ENCODE measurements at places on chromosomes 11 and 22.

DNA sequence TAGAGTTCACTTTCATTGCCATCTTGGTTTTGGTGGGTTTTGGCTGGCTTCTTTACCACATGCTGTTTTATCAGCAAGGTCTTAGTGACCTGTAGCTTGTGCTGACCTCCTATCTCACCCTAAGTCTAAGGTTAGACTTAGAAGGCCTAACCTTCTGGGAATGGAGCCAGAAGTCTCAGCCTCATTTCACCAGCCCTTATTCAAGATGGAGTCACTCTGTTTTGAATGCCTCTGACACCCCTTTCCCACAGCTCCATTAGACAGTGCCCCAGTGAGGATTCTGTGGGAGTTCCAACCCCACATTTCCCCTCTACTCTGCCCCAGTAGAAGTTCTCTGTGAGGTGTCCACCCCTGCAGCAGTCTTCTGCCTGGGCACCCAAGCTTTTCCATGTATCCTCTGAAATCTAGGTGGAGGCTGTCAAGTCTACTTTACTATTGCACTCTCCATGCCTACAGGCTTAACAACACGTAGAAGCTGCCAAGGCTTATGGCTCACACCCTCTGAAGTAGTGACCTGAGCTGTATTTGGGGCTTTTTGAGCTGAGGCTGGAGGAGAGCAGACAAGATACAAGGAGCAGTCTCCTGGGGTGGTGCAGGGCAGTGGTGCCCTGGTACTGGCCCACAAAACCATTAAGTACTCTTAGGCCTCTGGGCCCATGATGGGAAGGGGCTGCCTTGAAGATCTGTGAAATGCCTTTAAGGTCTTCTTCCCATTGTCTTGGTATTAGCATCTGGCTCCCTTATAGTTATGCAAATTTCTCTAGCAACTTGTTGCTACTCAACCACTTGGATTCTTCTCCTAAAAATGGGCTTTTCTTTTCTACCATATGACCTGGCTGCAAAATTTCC is 65.9 kb upstream of the SC5D start:
- DNase-seq, result no peak

DNA sequence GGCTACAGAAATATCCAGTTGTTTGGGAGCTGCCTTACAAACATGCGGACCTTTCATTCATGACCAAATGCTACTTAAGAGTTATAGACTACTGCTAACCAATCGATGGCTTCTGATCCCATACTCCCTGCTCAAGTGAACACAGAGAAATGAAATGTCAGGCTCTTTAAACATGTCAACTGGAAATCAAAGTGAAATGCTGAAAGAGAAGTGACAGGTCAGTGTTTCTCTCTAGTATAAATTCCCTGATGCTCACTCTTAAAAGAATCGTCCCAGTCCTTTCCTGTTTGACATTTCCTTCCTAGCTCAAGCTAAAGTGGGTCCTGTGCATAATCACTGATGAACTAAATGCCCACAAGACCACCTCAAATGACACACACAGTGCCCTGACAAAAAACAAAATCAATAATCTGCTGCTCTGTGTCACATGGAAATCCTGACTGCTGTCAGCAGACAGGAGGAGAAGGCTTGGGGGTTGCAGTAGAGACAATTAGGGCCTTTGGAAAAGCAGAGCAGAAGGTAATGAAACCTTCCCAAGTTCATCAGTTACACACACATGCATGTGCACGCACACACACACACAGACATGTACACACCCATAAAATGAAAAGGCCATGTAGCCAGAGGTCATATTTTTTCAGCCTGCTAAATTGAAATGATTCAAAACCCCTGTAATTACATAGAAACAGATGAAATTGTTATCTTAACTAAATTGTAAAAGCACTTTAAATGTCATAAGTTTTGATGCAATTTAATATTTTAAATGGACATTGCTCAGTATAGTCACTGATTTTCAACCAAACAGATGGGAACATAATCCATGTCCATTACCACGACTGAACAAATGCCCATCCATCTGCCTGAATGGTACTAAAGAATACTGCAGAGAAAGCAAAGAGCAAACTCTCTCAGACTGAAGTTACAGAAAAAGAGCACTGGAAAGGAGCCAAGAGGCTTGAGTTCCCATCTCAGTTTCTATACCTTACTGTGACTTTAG is 330.7 kb downstream of the TTC28 start:
- DNase-seq, result no peak

- DNase-seq, result no peak
Observed at GRCh38 chr22:36746375-36746970, 29.4 kb downstream of the IFT27 start.

DNA sequence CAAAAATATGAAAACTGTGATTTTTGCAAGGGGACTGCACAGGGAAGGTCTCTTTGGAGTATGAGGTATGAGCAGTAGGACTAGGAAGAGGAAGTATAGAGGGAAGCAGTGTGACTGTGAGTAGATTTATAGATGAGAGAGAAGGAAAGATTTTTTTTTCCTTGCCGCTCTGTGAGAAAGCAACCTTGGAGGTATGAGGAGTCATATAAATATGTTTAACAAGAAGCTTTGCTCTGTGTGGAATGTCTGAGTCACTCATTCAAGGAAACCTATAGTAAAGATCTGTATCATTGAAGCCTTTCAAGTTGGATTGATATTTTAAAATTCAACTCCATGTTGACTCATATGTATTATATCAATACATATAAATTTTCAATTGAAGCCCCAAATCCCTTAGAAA is 26.2 kb downstream of the DNHD1 start:
- DNase-seq, result no peak

- no peak for DNase-seq
Observed at GRCh38 chr11:68686486-68686885, 2.1 kb downstream of the GAL start.

- DNase-seq, result no peak
Observed at GRCh38 chr11:10287766-10288715, 6.0 kb downstream of the SBF2 start.

All from cardiac muscle cell (in vitro differentiated cells and primary cell).